ENCODE measurements at places on chromosomes 2 and 18. TPM values are rescaled to one million over a fixed set of nuclear protein-coding genes. Genes with fewer than 3 reads are reported as not detected.

The CRYBA2 gene
- total RNA-seq, result 4.3 TPM

The EVX2 gene
- total RNA-seq, result not detected

The DCC gene
- total RNA-seq, result not detected

The SLC23A3 gene
- 0.86 TPM for total RNA-seq

The RESP18 gene
- not detected for total RNA-seq

The LHCGR gene
- not detected for total RNA-seq

The ARL4C gene
- 42.6 TPM for total RNA-seq

The TCF4 gene
- 24.1 TPM for total RNA-seq

The CIAO1 gene
- 136 TPM for total RNA-seq

The COL4A4 gene
- total RNA-seq, result under 0.01 TPM

The LYPD6 gene
- total RNA-seq, result 8.5 TPM

The DSG2 gene
- 22.3 TPM for total RNA-seq

The NPC1 gene
- total RNA-seq, result 9.6 TPM

The SLC11A1 gene
- not detected for total RNA-seq

The MAP3K20 gene
- 27.7 TPM for total RNA-seq

The PLGLB1 gene
- 1.3 TPM for total RNA-seq

The DOK6 gene
- total RNA-seq, result 0.06 TPM

The SLC30A3 gene
- total RNA-seq, result 0.11 TPM
